ENCODE measurements at places on chromosomes 1 and 21. TPM values are rescaled to one million over a fixed set of nuclear protein-coding genes. Genes with fewer than 3 reads are reported as not detected.

The KIAA0040 gene
- 9.2 TPM for total RNA-seq

GRCh38 chr21:44836666-44837471 lies 19.0 kb upstream of the SUMO3 start:
- no peak overlapping the region for H3K27ac ChIP-seq
- H3K4me1 ChIP-seq = no peaks in the 10 kb centered on the region
- no peaks in the 10 kb centered on the region for H3K27me3 ChIP-seq

DNA sequence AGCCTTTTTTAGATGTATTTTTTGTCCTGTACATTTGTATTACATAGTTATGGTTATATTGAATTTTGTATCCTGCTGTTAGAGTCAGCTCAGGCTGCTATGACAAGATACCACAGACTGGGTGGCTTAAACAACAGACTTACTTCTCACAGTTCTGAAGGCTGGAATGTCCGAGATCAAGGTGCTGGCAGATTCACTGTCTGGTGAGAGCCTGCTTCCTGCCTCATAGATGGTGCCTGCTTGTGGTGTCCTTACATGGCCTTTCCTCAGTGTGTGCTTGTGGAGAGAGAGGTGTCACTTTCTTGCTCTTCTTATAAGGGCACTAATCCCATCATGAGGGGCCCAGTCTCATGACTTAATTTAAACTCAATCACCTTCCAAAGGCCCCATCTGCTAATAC lies 23.1 kb upstream of the MYSM1 start:
- no peaks in the 10 kb centered on the region for H3K36me3 ChIP-seq
- no peak for DNase-seq
- H3K4me1 ChIP-seq = no peaks in the 10 kb centered on the region

GRCh38 chr1:90821788-90822359 lies 104.8 kb upstream of the BARHL2 start:
- no peak for DNase-seq
- no peaks in the 10 kb centered on the region for H3K36me3 ChIP-seq
- no peak overlapping the region for H3K4me3 ChIP-seq
- H3K4me1 ChIP-seq = peaks cover 3% of the 10 kb centered on the region
- no peak overlapping the region for H3K27ac ChIP-seq

DNA sequence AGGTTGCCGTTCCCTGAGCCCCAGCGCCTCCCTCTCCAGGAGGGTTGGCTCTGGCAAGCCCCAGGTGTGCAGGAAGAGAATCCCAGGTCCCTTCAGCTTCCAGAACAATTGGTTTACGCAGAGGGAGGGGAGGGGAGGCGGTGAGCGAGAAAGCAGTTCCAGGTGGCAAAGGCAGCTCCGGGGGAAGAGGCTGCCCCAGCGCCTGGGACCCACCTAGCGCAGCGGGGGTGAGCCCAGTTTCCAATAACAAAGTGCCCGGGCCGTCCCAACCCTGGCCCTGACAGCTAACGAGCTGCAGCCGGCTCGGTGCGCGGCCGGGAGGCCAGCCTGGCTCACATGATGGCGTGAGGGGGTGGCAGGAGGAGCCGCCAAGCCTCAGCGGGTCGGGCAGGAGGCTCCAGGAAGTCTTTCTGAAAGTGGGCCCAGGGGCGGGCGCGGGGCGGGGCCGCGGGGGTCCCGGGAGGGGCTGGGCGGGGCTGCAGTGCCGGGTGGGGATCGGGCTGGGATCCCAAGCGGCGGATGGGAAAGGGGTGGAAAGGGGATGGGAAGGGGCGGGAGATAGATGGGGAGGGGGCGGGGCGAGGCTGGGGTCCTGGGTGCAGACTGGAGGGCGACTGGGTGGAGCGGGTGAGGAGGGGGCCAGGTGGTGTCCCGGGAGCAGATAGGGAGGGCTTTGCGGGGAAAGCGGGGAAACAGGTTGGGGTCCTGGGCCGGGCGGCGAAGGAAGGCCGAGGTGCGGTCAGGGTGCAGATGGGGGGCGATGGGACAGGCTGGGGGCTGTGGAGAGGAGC lies 22.8 kb downstream of the DHRS3 start:
- peak; percentile 94 for DNase-seq
- H3K4me3 ChIP-seq = peak overlapping the region; percentile 76
- peaks cover 71% of the 10 kb centered on the region for H3K27me3 ChIP-seq
- H3K27ac ChIP-seq = no peak overlapping the region
- H3K4me1 ChIP-seq = no peaks in the 10 kb centered on the region

DNA sequence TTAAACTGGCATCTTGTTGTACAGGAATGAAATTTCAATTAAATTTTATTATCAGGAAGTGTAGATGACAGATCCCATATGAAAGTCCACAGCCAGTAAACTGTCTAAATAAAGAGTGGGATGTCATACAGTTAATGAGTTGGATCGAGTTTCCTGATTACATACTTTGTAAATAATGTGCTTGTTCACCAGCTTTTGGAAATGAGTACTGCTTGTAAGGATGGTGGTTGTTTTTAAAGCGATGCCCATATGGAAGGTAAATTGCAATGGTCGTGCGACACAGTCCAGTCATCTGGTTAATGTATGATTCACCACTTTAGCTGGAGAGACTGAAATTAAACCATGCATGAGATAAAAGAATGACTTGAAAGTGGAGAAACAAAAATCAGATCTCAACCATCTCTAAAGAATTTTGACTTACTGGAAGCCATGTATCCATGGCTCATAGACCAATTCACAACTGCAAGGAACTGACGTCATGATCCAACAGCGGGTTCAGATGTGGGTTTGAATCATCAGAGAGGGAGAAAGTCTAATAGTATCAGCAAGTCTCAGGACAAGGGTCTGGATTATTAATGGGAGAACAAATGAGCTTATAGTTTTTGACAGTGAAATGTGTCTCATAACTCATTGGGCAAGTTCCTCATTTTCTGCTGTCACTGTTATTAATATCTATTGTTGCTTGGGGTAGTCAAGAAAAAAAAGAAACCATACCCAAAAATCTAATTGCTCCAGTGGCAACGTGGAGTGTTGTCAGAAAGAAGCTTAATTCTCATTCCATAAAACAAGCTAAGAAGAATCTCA lies 49.0 kb downstream of the MAP10 start:
- peaks cover 5% of the 10 kb centered on the region for H3K4me1 ChIP-seq
- H3K27ac ChIP-seq = no peak overlapping the region
- no peak for DNase-seq
- no peak overlapping the region for H3K4me3 ChIP-seq
- no peaks in the 10 kb centered on the region for H3K27me3 ChIP-seq

DNA sequence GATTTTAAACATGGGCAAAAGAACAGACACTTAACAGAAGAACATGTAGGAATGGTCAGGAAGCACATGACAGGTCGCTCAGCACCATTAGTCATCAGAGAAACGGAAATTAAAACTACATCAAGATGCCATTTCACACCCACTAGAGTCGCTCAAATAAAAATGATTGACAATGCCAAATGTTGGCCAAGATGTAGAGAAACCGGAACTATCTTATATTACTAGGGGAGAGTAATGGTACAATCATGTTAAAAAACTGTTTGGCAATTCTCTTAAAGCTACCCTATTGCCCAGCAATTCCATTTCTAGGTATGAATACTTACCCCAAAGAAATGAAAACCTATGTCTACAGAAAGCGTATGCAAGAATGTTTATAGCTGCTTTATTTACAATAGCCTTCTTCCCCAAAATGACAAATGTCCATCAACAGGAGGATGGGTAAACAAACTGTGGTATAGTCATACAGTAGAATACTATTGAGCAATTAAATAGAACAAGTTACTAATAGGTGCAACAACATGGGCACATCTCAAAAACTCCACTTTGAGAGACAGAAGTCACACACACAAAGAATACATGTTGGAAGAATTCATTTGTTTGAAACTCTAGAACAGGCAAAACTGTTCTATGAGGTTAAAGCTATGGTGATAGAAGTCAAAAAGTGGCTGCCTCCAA lies 92.8 kb downstream of the ETS2 start:
- no peak overlapping the region for H3K27ac ChIP-seq
- H3K27me3 ChIP-seq = no peaks in the 10 kb centered on the region
- H3K36me3 ChIP-seq = no peaks in the 10 kb centered on the region
- H3K4me1 ChIP-seq = peaks cover 3% of the 10 kb centered on the region
- DNase-seq = no peak

The STUM gene
- total RNA-seq = 0.04 TPM

All from endodermal cell (in vitro differentiated cells).